Thyroid gland (tissue), 4 donors: ENCODE measurements at places on chromosomes 2 and 18.

DNA sequence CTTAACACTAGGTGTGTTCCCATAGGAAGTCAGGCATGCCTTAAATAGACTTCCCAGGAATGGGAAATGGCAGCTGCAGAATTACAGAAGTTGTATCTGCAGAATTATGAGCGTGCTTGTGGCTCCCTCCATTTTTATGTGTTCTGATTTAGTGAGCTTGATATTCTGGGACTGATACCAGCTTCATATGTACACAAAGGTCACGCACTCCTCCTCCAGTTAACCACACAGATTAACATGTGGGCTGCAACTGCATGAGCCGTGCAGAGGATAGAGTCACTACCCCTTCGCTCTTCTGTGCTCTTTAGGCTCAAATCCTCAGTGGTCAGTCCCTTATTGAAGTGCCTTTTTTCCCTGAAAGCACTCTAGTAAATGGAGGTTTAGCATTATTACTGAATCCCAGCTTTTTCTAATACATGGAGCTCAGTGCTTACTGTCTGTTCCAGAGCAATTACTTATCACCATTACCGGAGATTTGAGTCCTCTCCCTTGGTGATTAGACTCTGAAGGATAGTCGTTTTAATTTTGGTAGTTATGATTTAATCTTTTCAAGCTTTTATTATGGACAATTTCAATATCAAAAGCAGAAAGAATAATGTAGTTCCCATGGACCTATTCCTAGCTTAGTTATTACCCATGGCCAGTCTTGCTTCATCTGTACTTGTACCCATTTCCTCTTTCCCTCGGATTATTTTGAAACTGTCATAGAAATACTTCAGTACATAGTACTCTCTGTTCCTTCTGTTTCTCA, 238.3 kb downstream of the PRKCE start:
- no peak for DNase-seq

GRCh38 chr2:196334710-196335109, 163.3 kb upstream of the STK17B start:
- DNase-seq: no peak

GRCh38 chr2:219521066-219521880, 7.0 kb downstream of the ASIC4 start:
- peak; percentile 40 for DNase-seq

GRCh38 chr18:8960740-8961657, 141.5 kb upstream of the NDUFV2 start:
- DNase-seq: no peak

DNA sequence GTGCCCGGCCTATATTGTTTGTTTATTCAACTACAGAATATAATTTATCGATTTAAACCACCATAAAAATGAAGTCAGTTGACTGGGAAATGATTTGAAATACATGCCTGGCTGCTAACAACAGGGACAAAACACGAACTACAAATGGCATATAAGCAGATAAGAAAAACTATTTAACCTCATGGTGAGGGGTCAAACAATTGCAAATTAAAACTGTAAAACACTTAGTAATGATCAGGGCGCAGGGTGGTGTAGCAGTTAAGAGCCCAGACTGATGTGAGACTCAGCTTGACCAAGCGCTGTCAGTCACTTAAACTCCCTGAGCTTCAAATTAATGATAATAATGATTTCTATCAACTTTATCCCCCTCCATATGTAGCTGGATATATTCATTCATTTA, 6.7 kb downstream of the MTHFD2 start:
- DNase-seq: no peak

GRCh38 chr2:99421469-99421868, 68.3 kb downstream of the REV1 start:
- no peak for DNase-seq

DNA sequence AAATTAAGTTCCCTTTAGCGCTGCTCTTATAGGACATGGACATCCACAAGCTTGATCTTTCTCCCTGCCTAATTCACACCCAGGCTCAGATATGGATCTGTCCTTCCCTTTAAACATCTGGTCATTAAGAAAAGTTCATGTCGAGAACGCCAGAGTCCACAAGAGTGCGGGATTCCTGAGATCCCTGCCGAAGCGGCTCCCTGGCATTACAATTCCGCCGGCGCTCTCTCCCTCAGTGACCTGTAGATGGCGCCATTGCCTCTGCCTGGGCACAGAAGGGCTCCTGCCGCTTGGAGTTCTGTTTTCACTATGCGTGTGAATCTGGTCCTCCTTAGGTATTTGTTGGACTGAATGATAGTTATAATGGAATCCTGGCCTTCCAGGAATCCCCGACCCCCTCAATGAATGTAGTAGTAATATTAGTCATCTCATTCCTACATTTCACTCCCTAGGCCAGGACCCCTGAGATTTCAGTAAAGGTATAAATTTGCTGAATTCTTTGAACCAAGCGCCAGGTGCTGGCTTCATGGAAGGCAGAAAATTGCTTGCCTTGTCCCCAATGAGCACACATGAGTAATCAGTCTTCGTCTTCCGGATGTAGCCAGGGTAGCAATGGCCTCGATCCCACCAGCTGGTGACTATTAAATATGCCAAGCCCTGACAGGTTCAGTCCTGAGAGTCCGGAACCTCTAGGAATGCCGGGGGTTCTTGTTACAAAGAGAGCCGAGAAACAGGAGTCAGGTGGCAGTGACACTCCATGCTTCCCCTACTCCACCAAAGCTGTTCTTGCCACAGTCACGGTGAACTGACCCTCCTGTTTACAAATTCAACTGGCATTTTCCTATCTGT, 26.4 kb upstream of the CD207 start:
- DNase-seq: peak; percentile 77

DNA sequence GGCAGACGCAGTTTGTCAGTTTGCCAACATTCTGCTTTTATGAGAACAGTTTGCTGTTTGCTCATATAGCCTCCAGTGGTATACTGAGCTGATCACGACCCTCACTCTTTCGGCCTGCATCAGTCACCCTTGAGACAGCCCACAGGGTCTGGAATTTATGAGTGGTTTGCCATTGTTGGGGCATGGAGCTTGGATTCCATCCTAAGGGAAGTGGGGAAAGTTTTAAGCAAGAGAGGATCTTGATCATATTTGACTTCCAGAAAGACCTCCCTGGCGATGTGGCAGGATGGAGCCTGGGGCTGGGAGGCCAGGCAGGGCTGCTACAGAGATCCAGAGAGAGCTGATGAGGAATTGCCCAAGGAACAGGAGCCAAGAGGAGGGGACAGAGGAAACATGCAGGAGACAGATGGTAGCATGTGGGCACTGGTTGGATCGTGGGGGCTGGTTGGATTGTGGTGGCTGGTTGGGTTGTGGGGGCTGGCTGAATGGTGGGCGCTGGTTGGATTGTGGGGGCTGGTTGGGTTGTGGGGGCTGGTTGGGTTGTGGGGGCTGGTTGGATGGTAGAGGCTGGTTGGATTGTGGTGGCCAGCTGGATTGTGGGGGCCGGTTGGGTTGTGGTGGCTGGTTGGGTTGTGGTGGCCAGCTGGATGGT, 27.3 kb upstream of the GPR17 start:
- DNase-seq: no peak

DNA sequence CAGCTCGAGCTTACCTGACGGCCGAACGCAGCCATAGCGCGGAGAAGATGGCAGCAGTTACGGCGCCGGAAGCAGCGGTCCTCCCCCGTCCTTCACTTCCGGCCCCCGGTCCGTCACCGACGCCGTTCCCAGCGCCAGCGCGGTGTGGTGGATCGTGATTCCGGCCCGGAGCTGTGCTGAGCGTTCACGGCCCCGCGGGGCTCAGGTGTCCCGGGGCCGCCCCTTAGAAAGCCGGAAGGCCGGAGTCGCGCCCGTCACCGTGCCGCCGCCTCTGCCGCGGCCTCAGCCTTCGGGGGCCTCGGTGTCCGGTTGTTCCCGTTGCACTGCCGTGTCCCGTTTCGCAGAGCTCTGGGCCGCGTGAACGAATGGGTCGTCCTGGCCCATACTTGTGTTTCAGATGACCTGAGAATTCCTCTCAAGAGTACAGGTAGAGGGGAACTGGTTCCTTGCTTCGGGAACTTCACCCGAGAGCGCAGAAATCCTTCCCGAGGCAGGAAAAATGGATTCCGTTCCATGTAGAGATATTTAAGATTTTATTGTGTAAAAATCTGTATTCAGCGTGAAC, at the start of gene MTERF4:
Gene MTERF4 (minus strand): TSS at position 49 of the 565 bp plus-strand sequence. CDS start 14 bp downstream, at position 35.
- peak; percentile 95 for DNase-seq

GRCh38 chr2:170974304-170974993, 45.4 kb downstream of the GORASP2 start:
- DNase-seq: peak; percentile 53

DNA sequence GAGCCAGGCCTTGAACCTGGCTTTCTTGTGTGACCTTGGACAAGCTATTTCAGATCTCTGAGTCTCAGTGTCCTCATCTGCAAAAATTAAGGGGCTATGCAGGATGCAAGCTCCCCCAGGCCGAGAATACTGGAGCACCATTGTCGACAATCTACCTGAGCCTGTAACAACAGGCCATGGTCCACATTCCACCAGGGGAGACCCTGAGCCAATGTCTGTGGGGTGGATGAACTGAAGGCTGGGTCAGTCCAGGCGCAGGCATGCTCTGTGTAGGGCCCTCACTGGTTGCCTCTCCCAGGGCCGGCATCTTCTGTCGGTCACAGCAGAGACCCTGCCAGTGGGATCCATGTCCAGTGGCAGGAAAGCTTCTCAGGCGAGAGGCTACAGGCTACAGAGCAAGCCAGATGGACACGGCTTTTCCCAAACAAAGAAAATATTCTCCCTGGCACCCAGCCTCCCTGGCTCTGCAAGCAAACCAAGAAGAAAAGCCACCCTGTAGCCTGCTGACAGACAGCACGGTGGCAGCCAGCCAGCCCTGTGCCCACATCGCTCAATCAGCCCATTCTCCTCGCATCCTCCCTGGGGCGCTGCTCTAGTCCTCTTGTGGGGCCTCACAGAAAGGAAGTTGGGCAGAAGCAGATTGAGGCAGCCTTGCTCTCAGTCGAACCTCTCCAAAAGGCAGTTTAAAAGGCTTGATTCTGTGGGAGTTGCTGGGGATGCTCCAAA, 48.7 kb upstream of the FZD7 start:
- peak; percentile 30 for DNase-seq

- no peak for DNase-seq
Observed at GRCh38 chr2:10977003-10977402, 65.3 kb downstream of the KCNF1 start.

- DNase-seq: no peak
Observed at GRCh38 chr2:4139731-4140130, 436.4 kb downstream of the DCDC2C start.

DNA sequence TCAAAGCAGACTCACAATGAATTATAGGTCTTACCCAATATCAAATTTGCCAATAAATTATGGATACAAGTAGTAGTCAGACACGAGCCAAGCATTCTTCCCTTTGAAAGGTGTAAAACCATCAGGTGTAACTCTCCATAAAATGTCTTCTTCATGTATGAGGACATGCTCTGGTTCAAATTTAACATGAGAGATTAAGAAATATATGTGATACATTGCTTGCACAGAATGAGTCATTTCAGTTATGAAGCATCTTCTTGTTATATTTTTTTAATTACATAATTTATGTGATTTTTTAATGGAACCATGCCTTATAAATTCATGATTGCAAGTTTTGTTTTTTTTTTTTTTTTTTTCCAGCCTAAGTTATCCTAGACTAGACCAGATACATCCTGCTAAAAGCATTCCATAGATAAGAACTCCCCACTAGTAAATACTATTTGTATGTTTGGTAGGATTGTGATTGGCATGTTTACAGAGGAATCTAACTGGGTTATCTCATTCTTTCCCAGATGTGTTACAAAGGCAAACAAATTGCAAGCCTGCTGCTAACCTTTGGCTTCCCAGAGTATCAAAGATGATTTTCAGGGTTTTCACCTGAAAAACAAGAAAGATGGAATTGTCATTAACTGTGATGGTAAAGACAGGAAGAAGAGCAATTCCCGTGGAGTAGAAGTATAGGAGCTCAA, 621.9 kb downstream of the XIRP2 start:
- no peak for DNase-seq

DNA sequence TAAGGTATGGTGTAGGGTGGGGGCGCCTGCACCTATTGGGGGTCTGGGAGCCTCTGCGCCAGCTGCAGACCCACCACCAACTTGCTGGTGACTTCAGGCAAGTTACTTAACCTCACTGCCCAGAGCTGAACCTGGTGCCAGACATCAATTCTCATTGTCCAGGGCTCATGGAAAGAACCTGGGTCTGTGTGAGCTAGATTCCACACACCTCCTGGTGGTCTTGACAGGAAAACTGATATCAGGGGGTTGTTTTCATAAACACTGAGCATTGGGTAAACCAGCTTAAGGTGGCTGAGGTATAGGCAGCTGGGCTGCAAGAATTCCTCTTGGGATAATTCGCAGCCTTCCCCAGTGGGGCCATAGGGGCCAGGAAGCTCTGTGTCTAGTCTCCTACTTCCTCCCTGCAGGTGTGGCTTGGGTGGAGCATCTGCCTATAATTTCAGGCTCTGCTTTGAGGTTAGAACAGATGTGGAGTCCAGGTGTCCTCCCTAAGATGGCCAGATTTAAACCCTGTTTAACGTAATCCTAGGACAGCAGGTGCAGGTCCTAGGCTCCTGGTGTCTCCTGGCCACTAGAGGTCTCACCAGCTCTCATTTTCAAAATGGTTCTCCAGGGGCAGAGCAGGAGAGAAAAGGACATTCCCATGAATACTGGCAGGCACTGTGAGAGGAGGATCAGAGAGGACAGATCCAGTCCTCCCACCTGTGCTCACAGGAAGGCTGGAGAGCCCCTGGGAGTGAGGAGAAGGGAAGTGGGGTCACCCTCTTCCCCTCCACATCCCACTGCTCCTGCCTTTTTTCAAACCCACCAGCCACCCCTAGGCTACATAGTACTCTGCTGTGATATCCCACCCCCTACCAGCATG, 100.4 kb upstream of the SMAD2 start:
- peak; percentile 71 for DNase-seq

DNA sequence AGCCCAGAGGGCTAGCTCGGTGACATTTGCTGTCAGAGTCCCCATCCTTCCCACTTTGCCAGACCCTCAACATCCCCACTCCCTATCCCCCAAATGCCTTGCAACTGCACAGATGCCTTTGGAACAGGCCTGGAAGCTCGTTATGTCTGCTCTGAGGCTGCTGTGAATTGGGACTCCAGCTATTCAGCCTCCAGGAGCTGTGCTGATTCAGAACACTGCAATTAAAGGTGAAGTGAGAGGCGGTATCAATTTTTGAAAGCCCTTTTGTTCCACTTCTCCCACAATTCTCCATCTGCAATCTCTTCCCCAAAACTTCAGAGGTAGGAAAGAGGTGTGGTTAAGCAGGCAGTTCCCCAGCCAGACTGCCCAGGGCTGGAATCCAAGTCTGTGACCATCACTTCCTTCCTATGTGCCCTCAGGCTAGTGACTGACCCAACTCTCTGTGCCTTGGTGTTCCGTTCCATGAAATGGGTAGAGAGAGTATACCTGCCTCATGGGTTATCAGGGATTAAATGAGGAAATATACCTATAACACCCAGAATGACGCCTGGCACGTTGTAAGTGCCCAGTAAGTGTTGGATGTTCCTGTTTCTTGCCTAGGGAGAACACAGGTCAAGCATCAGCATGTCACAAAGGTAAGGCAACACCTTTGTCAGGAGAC, 17.5 kb downstream of the NOSTRIN start:
- DNase-seq: no peak

DNA sequence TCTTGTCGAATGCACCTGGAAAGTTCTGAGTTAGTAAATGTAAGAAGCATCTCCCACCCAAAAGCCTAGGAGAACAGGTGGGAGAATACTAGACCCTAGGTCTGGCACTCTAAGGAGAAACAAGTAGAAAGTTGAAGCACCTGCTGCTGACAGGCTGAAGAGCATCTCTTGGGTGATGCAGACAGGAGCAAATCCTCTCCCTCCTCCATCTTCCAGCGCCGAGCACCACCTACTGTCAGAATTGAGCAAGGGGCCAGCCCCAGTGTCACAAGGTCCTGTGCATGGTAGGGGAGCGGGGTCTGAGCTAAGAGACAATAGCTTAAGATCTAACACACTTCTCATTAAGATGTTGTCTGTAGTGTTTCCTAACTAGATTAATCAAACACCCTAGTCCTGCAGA, 52.9 kb downstream of the HK2 start:
- DNase-seq: no peak
